ENCODE measurements at places on chromosomes 6 and 20.

DNA sequence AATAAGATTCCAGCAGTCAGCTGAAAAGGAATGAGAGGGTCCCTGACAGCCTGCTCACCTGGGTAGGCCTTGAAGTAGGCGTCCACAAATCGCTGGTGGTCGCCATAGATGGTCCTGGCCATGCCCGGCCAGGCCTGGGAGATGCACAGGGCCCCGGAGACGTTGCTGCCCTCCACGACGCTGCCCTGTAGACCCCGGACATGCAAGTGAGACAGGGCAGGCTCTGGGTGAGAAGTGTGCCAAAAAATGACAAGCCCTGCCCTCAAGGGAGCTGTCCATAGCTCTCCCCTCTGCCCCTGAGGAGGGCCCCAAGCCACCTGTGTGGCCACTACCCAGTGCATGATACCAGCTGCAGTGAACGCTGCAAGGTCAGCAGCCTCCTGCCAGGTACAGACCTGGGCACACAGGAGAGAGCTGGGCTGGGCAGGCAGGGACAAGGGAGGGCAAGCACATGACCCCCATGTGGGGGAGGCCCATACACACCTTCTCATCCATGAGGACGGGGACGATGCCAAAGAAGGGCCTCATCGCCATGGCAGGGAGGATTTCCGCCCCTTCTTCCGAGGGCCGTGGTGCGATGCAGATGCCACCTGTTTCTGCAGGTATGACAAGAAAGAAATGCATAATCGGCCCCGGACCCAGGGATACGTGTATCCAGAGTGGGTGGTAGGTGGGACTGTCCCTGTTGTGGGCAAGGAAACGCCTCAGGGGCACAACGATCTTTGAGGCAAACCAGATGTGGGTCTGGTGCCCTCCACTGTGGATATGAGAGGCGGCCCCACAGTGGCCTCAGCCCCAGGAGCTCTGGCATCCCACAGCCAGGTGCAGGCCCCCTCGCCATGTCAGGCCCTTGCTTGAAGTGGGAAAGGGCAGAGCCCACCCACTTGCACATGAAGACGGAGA, 21.2 kb upstream of the APMAP start:
- H3K27ac ChIP-seq = no peak overlapping the region
- H3K36me3 ChIP-seq = no peaks in the 10 kb centered on the region
- H3K27me3 ChIP-seq = no peaks in the 10 kb centered on the region
- H3K4me3 ChIP-seq = no peak overlapping the region
- peaks cover 18% of the 10 kb centered on the region for H3K4me1 ChIP-seq

- no peaks in the 10 kb centered on the region for H3K4me1 ChIP-seq
- DNase-seq = no peak
- no peak overlapping the region for H3K27ac ChIP-seq
- peaks cover 17% of the 10 kb centered on the region for H3K27me3 ChIP-seq
Measured at GRCh38 chr6:7647504-7647903, 57.5 kb downstream of the SNRNP48 start.

DNA sequence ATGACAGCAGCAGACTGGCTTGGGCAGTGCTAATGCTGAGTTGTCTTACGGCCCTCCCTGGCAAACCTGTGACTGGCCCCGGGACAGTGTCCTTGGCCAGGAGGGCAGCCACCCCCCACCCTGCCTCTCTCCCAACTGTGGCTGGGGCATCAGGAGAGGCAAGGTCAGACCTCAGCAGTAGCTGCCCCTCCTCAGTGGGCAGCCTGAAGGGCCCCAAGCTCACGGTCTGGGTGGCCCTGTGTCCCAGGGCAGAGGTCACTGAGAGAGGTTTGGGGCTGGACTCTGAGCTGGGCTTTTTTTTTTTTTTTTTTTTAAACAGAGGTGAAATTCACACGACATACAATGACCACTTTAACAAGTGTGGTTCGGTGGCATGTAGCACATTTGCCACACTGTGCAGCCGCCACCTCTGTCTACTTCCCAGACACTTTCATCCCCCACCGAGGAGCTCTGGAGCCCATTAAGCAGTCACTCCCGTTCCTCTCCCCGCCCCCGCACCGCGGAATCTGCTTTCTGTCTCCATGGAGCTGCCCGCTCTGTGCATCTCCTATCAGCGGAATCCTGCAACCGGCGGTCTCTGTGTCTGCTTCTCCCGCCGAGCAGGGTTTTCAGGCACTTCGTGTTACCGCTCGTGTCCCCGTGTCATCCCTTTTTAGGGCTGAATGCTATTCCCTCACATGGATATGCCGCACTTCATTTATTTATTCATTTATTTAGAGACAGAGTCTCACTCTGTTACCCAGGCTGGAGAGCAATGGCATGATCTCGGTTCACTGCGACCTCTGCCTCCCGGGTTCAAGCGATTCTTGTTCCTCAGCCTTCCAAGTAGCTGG, 67.9 kb upstream of the GATA5 start:
- no peak overlapping the region for H3K27ac ChIP-seq
- H3K4me1 ChIP-seq = no peaks in the 10 kb centered on the region
- H3K27me3 ChIP-seq = no peaks in the 10 kb centered on the region
- no peaks in the 10 kb centered on the region for H3K36me3 ChIP-seq
- no peak overlapping the region for H3K4me3 ChIP-seq
- DNase-seq = no peak

DNA sequence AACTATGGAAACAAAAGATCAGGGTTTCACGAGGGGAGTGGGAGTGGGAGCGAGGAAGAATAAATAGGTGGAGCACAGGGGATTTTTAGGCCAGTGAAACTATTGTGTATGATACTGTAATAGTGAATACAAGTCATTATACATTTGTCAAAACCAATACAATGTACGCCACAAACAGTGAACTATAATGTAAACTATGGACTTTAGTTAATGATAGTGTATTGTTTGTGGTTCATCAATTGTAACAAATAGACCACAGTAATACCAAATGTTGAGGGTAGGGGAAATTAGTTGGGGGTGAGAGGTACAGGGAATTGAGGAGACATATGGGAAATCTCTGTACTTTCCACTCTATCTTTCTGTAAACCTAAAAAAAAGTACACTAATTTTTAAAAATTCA, 218.4 kb downstream of the FRK start:
- H3K27me3 ChIP-seq = no peaks in the 10 kb centered on the region
- H3K4me1 ChIP-seq = no peaks in the 10 kb centered on the region
- H3K4me3 ChIP-seq = no peak overlapping the region
- no peak overlapping the region for H3K27ac ChIP-seq
- H3K36me3 ChIP-seq = no peaks in the 10 kb centered on the region

DNA sequence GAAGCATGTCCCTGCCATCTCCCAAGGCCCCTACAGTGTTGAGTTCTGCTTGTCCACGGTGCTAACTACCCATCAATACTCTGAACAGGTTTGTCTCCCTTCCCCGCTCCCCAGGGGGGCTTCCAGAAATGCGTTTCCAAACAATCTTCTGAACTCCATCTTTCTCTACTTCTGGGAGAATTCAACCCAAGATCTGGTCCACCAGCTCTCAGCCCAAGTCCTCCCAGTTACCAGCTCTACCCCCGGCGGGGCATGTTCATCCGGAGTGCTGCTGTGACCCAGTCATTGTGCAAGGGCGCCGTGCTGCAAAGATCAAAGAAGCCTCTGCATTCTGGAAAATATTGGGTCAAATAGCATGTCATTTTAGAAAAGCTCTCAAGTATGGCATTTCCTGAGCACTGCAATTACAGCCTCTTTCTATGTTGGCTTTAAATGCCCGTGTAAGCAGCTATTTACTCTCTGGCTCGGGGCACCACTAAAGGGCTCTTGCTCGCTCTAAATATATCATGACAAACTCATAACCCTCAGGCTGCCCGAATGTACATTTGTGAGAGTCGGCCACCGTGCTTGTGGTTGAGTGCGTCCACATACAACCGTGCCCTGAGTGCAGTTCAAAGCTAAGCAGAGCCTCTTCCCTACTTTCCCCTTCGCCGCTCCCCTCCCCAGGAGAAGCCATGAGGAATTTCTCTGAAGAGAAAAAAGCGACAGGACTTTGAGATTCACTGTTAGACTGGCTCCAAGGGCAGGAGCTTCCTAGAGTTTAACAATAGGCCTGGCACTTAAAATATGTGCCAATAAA, 71.6 kb downstream of the BANF2 start:
- no peak overlapping the region for H3K27ac ChIP-seq
- H3K4me1 ChIP-seq = no peaks in the 10 kb centered on the region
- H3K36me3 ChIP-seq = no peaks in the 10 kb centered on the region
- DNase-seq = no peak
